ENCODE measurements at places on chromosomes 1 and 21. TPM values are rescaled to one million over a fixed set of nuclear protein-coding genes. Genes with fewer than 3 reads are reported as not detected.

MTR gene
- 29.8 TPM for total RNA-seq

- no peaks in the 10 kb centered on the region for H3K36me3 ChIP-seq
- no peak overlapping the region for H3K4me3 ChIP-seq
- no peaks in the 10 kb centered on the region for H3K27me3 ChIP-seq
- peaks cover 21% of the 10 kb centered on the region for H3K4me1 ChIP-seq
- no peak for DNase-seq
These were observed 198.6 kb upstream of the HMCN1 start for GRCh38 chr1:185535621-185536020.

DNA sequence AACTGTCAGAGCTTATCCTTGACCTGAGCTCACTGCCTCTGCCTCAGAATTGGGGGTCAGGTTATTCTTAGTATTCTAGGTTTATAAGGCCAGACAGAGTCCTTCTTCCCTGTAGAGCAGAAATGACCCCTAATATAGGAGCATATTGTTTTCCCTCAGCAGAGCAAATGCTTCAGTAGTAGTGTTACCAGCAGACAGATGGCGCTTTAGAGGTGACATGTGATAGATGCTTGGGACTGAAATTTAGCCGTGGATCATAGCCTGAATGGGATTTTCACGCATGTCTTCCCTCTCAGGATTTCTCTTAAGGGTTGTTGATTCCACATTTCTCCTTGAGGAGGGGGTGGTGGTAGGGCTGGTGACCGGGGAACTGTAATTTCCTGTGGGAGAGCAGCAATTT lies 24.5 kb downstream of the ADARB1 start:
- peaks cover 9% of the 10 kb centered on the region for H3K4me1 ChIP-seq
- no peak for DNase-seq
- no peaks in the 10 kb centered on the region for H3K27me3 ChIP-seq
- H3K4me3 ChIP-seq = no peak overlapping the region
- H3K36me3 ChIP-seq = no peaks in the 10 kb centered on the region
- H3K27ac ChIP-seq = no peak overlapping the region

ZBTB7B gene
- total RNA-seq = 34.3 TPM

DNA sequence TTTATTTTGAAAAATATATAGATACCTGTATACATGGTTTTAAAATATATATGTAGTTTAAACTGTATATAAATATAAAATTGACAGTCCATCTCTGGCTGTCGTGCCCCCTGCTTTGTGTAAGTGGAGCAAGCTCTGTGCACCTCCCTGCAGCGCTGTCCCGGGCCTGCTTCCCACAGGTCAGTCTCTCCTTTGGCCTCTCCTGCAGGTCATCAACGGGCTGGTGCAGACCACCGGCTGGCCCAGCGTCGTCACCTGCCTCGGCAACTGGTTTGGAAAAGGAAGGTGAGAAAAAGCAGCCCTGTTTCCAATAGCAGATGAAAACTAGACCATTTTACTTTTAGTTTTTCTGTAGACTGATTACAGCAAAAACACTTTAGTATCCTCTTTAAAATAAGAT lies 28.5 kb downstream of the SLC37A1 start:
- peaks cover 6% of the 10 kb centered on the region for H3K36me3 ChIP-seq
- no peak overlapping the region for H3K27ac ChIP-seq
- H3K27me3 ChIP-seq = no peaks in the 10 kb centered on the region
- H3K4me1 ChIP-seq = no peaks in the 10 kb centered on the region

S100B gene
- 33.9 TPM for total RNA-seq

GRCh38 chr1:110605901-110606656 lies at the start of gene KCNA2:
KCNA2 (minus strand) TSS chr1:110606358; CDS start chr1:110604782, 1,576 bp downstream.
- no peak within 1 kb of the TSS for H3K27ac ChIP-seq
- no peaks in the 10 kb centered on the region for H3K36me3 ChIP-seq
- no peaks in the 10 kb centered on the region for H3K27me3 ChIP-seq
- H3K4me1 ChIP-seq = peaks cover 24% of the 10 kb centered on the region

DNA sequence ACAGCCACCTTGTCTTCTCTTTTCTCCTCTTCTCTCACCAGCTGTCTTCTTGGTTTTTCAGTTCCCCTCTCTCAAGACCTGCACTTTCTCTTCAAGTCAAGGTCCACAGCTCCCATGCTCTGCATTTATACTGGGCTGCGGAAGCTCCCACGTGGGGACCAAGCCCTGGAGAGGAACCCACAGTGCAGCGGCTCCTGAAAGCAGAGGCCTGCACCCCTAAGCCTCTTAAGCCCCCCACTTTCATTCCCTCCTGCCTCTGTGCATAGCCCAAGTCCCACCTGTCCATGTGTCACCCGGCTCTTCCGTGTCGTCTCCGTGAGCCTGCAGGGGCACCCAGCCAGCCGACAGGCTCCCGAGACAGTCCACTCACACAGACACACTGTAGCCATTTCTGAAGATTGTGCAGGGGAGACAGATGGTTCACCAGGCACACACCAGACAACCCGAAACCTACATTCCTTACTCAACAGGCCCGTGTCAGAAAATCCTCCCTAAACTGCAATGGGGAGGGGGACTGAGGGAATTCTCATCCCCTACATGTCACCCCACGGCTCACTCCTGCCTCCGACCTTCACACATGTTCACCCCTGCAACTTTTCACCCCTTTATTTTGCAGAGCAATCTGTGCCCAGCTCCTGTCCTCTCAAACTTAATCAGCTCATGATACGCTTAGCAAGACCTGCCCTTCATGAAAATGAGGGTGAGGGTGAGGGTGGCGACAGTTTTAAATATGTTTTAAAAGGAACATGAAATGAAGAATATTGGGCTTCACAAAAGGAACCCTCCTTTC lies 6.3 kb downstream of the MX2 start:
- H3K27ac ChIP-seq = no peak overlapping the region
- DNase-seq = no peak
- peaks cover 18% of the 10 kb centered on the region for H3K4me1 ChIP-seq

DNA sequence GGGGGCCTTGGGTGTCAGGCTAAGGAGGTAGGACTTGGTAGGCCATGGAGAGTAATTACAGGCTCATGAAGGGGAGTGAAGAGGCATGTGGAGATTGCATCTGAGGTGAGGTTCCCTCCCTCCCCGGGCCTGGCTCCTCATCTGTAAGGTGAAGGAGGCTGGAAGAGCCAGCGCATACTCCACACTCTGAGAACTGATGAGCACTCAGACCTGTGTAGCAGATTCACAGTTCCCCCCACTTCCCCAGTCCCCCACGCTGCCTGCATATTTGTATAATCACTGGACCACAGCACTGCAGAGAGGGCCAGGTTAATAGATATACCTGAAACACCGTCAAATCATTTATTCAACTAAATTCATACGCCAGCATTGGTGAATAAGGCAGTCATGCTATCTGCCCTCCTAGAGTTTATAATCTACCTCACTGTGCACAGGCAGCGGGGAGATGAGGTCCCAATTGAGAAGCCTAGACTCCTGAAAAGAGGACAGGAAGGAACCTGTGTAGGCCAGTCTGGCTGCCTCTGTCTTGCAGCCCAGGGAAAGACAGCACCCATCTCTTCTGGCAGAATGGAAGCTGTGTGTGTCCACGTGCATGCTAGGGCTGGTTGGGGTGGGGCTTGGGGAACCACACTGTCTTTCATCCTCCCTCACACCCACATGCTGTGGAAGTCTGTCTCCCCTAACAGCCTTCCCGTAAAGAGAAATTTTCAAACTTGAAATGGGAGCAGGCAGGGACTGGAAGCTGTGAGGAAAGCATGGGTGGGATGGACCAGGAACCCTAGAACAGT lies 110.6 kb upstream of the ATP1A1 start:
- no peaks in the 10 kb centered on the region for H3K36me3 ChIP-seq
- no peak overlapping the region for H3K27ac ChIP-seq

All from body of pancreas (tissue), 4 donors.